ENCODE measurements at places on chromosomes 5 and 9. TPM values are rescaled to one million over a fixed set of nuclear protein-coding genes. Genes with fewer than 3 reads are reported as not detected.
A peak's percentile ranks its signal among the peaks of the same experiment; 100 is the strongest.

The CCDC192 gene
- total RNA-seq: not detected

The SPATA31C1 gene
- total RNA-seq: not detected

The CTNNAL1 gene
- total RNA-seq: 69.2 TPM

The DRD1 gene
- total RNA-seq: 0.09 TPM

The MOCS2 gene
- total RNA-seq: 78.2 TPM

The ZNF622 gene
- 54.8 TPM for total RNA-seq

The CNTFR gene
- 3.1 TPM for total RNA-seq

The LHX3 gene
- not detected for total RNA-seq

The CBY3 gene
- total RNA-seq: not detected

The NANS gene
- 20.0 TPM for total RNA-seq

The IRGM gene
- not detected for total RNA-seq

The PCDHA13 gene
- total RNA-seq: not detected

GRCh38 chr9:109975574-109976295 lies 195.7 kb downstream of the PALM2AKAP2 start:
- no peak for DNase-seq
- no peaks in the 10 kb centered on the region for H3K4me1 ChIP-seq
- H3K27me3 ChIP-seq: no peaks in the 10 kb centered on the region
- H3K27ac ChIP-seq: no peak overlapping the region
- no peak overlapping the region for H3K4me3 ChIP-seq
- no peaks in the 10 kb centered on the region for H3K36me3 ChIP-seq

GRCh38 chr9:71863631-71864030 lies 47.4 kb downstream of the ABHD17B start:
- H3K27ac ChIP-seq: no peak overlapping the region
- no peaks in the 10 kb centered on the region for H3K4me1 ChIP-seq
- H3K27me3 ChIP-seq: no peaks in the 10 kb centered on the region
- no peak overlapping the region for H3K4me3 ChIP-seq

GRCh38 chr5:167982-168660 lies 23.2 kb upstream of the LRRC14B start:
- no peaks in the 10 kb centered on the region for H3K27me3 ChIP-seq
- H3K4me1 ChIP-seq: peaks cover 13% of the 10 kb centered on the region
- H3K4me3 ChIP-seq: no peak overlapping the region
- H3K36me3 ChIP-seq: no peaks in the 10 kb centered on the region
- H3K27ac ChIP-seq: no peak overlapping the region

- peak; percentile 81 for DNase-seq
- no peaks in the 10 kb centered on the region for H3K27me3 ChIP-seq
- peaks cover 20% of the 10 kb centered on the region for H3K4me1 ChIP-seq
- H3K27ac ChIP-seq: peak within 1 kb of the TSS; percentile 95
Observed at GRCh38 chr9:15510789-15511575, at the start of gene PSIP1. PSIP1 (minus strand) TSS chr9:15510970; CDS start chr9:15510188, 782 bp downstream.

GRCh38 chr9:5466766-5467165 lies 16.4 kb downstream of the CD274 start:
- no peak overlapping the region for H3K4me3 ChIP-seq
- peaks cover 66% of the 10 kb centered on the region for H3K36me3 ChIP-seq
- H3K4me1 ChIP-seq: no peaks in the 10 kb centered on the region
- DNase-seq: no peak
- H3K27ac ChIP-seq: no peak overlapping the region

GRCh38 chr5:76787237-76787636 lies 31.6 kb upstream of the F2RL1 start:
- no peaks in the 10 kb centered on the region for H3K36me3 ChIP-seq
- peaks cover 50% of the 10 kb centered on the region for H3K4me1 ChIP-seq
- DNase-seq: no peak
- H3K27me3 ChIP-seq: no peaks in the 10 kb centered on the region
- H3K4me3 ChIP-seq: no peak overlapping the region

- no peak overlapping the region for H3K4me3 ChIP-seq
- H3K27ac ChIP-seq: peak overlapping the region; percentile 84
- H3K36me3 ChIP-seq: no peaks in the 10 kb centered on the region
- H3K4me1 ChIP-seq: peaks cover 55% of the 10 kb centered on the region
Observed at GRCh38 chr5:72509401-72509800, 2.2 kb upstream of the ZNF366 start.

- no peak overlapping the region for H3K4me3 ChIP-seq
- H3K36me3 ChIP-seq: no peaks in the 10 kb centered on the region
- no peaks in the 10 kb centered on the region for H3K4me1 ChIP-seq
- H3K27me3 ChIP-seq: no peaks in the 10 kb centered on the region
- H3K27ac ChIP-seq: no peak overlapping the region
Observed at GRCh38 chr5:148933903-148934432, 107.6 kb downstream of the ADRB2 start.

DNA sequence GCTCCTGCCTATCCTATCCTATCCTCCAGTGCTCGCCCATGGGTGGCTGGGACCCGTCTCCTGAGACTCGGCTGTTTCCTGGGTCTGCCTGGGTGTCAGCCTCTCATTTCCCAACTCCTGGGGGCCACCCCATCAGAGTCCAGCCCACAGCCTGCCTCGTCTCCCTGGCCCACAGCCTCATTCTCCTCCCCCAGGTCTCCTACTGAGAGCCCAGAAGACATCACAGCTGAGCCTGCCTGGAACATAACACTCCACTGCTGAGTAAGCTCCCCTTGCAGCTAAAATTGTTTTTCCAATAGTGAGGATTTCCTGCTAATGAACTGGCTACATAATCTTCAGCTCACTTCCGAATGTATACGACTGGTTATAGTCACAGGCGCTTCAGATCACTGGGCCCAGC lies 95.3 kb downstream of the TTLL11 start:
- no peak for DNase-seq
- H3K4me3 ChIP-seq: no peak overlapping the region
- H3K36me3 ChIP-seq: no peaks in the 10 kb centered on the region
- no peak overlapping the region for H3K27ac ChIP-seq

GRCh38 chr5:118596255-118596654 lies 392.1 kb downstream of the DTWD2 start:
- H3K4me1 ChIP-seq: peaks cover 6% of the 10 kb centered on the region
- no peaks in the 10 kb centered on the region for H3K27me3 ChIP-seq
- no peaks in the 10 kb centered on the region for H3K36me3 ChIP-seq
- no peak for DNase-seq
- no peak overlapping the region for H3K27ac ChIP-seq

DNA sequence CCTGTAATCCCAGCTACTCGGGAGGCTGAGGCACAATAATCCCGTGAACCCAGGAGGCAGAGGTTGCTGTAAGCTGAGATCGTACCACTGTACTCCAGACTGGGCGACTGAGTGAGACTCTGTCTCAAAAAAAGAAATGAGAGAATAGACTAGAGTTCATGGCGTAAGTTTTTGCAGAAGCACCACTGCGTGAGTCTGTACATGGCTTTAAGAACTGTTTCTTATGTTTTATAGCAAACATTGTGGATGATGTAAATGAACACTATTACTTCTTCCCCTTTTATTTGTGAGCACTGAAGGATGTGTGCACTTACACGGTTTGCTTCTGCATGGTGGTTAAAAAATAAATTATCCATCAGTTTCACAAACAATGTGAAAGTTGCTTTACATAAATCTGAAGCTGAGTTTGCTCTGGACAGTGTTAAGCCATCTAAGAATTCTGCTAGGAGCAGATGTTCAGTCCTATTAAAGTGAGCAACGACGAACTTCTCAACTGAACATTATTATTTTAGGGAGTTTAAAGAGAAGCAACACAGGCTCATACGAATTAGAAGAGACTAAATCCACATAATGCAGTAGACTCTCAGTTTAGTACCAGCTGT lies 52.5 kb downstream of the ZFAND5 start:
- no peak for DNase-seq
- no peaks in the 10 kb centered on the region for H3K27me3 ChIP-seq
- H3K36me3 ChIP-seq: no peaks in the 10 kb centered on the region
- no peaks in the 10 kb centered on the region for H3K4me1 ChIP-seq

- H3K4me3 ChIP-seq: no peak overlapping the region
- DNase-seq: no peak
- H3K27me3 ChIP-seq: no peaks in the 10 kb centered on the region
- H3K4me1 ChIP-seq: peaks cover 17% of the 10 kb centered on the region
- H3K36me3 ChIP-seq: peaks cover 97% of the 10 kb centered on the region
Observed at GRCh38 chr5:151048526-151048925, 28.1 kb downstream of the GPX3 start.

GRCh38 chr9:37446401-37446800 lies 18.8 kb downstream of the ZBTB5 start:
- no peak overlapping the region for H3K27ac ChIP-seq
- no peaks in the 10 kb centered on the region for H3K36me3 ChIP-seq
- no peaks in the 10 kb centered on the region for H3K27me3 ChIP-seq
- no peaks in the 10 kb centered on the region for H3K4me1 ChIP-seq
- no peak for DNase-seq

GRCh38 chr5:181149806-181150733 lies 2.7 kb downstream of the OR2V2 start:
- no peak overlapping the region for H3K27ac ChIP-seq
- no peaks in the 10 kb centered on the region for H3K4me1 ChIP-seq
- H3K36me3 ChIP-seq: no peaks in the 10 kb centered on the region
- no peak for DNase-seq
- peaks cover 29% of the 10 kb centered on the region for H3K27me3 ChIP-seq
- H3K4me3 ChIP-seq: no peak overlapping the region

DNA sequence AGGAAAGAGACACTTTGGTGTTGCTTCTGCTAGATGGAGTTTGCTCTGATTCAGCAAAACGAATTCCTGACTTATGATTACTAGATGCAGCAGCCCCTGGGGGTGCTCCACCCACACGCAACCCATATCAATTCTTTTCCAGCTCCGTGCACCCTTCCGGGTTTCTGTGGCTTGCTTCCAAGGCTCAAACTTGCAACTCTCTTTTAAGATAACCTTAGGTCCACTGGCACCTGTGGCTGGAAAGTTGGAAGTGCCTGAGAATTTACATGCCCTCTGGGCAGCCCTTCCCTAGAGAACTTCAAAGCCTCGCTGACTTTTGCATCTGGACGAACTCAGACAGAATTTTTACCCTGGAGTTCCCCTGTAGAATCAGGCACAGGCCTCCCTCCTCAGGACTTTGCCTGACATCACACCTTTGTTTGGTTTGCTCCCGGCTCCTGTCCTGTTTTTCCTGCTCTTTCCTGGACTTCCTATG lies 224.9 kb downstream of the SNX18 start:
- H3K4me1 ChIP-seq: peaks cover 21% of the 10 kb centered on the region
- no peaks in the 10 kb centered on the region for H3K36me3 ChIP-seq
- peak; percentile 26 for DNase-seq
- no peak overlapping the region for H3K4me3 ChIP-seq
- no peaks in the 10 kb centered on the region for H3K27me3 ChIP-seq
- H3K27ac ChIP-seq: peak overlapping the region; percentile 93

- H3K36me3 ChIP-seq: peaks cover 24% of the 10 kb centered on the region
- H3K4me3 ChIP-seq: no peak within 1 kb of the TSS
- H3K4me1 ChIP-seq: no peaks in the 10 kb centered on the region
- H3K27me3 ChIP-seq: no peaks in the 10 kb centered on the region
- no peak for DNase-seq
Observed at GRCh38 chr9:27005491-27005890, at the start of gene LRRC19. LRRC19 (minus strand) TSS chr9:27005672; CDS start chr9:26999694, 5,978 bp downstream.

GRCh38 chr9:127780126-127780885 lies 1.8 kb upstream of the SH2D3C start:
- no peak overlapping the region for H3K27ac ChIP-seq
- no peaks in the 10 kb centered on the region for H3K36me3 ChIP-seq
- H3K4me1 ChIP-seq: peaks cover 45% of the 10 kb centered on the region
- no peaks in the 10 kb centered on the region for H3K27me3 ChIP-seq

DNA sequence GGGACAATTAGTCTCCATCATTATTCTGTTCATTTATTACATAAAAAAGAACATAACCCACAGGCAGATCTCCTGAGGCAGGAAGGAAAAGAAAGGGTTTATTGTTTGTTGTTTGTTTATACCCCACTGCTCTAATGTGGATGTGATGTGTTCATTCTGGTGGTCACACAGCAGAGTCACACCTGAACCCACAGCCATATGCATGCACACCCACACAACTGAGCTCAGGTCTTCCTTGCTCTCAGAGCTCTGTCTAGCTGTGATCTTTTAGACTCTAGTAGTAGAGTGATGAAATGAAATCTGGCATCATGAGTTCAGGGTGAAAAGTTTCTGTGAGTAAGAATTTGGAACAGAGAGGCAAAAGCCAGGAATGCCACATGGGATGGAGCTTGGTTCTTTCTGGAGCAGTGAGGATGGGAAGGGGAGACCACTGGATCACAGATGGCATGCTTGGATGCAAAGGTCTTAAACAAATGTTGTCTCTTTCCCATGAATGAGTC lies 227.0 kb downstream of the PAPPA start:
- H3K36me3 ChIP-seq: no peaks in the 10 kb centered on the region
- peaks cover 7% of the 10 kb centered on the region for H3K4me1 ChIP-seq
- DNase-seq: no peak
- no peak overlapping the region for H3K27ac ChIP-seq
- H3K27me3 ChIP-seq: no peaks in the 10 kb centered on the region

DNA sequence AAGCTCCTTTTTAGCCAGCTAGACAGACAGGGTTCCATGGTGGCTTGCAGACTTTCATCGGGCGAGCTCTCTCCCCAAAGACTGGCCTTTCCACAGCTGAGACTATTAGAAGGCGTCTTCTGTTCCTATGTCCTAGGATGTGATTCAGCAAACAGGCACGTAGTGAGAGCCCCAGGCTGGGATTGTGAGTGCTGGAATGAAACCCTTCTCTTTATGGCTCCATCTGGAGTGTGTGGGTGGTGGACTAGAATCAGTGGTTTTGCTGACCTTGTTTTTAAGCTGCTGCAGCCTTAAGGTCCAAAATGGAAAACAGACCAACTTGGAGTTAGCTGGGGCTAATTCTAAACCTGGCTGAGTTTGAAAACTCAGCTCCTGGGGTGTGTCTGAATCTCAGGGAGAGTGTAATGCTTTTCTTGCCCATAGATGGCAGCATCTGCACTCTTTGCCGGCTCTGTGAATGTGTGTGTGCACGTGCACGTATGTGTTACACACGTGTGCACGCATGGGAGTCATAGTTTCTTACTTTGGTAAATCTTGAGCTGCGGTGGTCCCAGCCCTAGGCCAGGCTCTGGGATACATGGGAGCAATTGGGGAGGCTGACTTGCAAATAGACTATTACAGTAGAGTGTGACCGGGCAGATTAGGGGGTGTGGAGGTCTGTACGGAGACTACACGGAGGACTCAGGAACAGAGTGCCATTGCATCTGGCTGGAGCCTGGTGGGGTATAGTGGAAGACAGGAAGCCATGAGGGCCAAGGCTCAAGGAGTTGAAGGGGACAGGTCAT lies 10.7 kb downstream of the GSN start:
- no peak for DNase-seq
- no peak overlapping the region for H3K4me3 ChIP-seq
- peak overlapping the region; percentile 99 for H3K27ac ChIP-seq
- no peaks in the 10 kb centered on the region for H3K27me3 ChIP-seq

GRCh38 chr5:82808960-82809359 lies 268.2 kb downstream of the TMEM167A start:
- no peaks in the 10 kb centered on the region for H3K27me3 ChIP-seq
- no peak overlapping the region for H3K27ac ChIP-seq
- DNase-seq: peak; percentile 5
- no peak overlapping the region for H3K4me3 ChIP-seq

- no peak overlapping the region for H3K27ac ChIP-seq
- no peaks in the 10 kb centered on the region for H3K27me3 ChIP-seq
- no peaks in the 10 kb centered on the region for H3K36me3 ChIP-seq
- H3K4me1 ChIP-seq: peaks cover 23% of the 10 kb centered on the region
- no peak for DNase-seq
Observed at GRCh38 chr5:143037708-143038107, 267.5 kb downstream of the ARHGAP26 start.
